ENCODE measurements at places on chromosomes 4 and X. TPM values are rescaled to one million over a fixed set of nuclear protein-coding genes. Genes with fewer than 3 reads are reported as not detected.

Gene SLC10A4
- not detected for polyA plus RNA-seq

Gene ASMTL
- 49.2 TPM for polyA plus RNA-seq

Gene NR3C2
- polyA plus RNA-seq, result 3.6 TPM

Gene ARMCX1
- 0.87 TPM for polyA plus RNA-seq

Gene DMD
- 1.6 TPM for polyA plus RNA-seq

Gene SMIM31
- not detected for polyA plus RNA-seq

All from naive B cell (primary cell).